Astrocyte (in vitro differentiated cells and primary cell): ENCODE measurements at places on chromosomes 13 and 19.

DNA sequence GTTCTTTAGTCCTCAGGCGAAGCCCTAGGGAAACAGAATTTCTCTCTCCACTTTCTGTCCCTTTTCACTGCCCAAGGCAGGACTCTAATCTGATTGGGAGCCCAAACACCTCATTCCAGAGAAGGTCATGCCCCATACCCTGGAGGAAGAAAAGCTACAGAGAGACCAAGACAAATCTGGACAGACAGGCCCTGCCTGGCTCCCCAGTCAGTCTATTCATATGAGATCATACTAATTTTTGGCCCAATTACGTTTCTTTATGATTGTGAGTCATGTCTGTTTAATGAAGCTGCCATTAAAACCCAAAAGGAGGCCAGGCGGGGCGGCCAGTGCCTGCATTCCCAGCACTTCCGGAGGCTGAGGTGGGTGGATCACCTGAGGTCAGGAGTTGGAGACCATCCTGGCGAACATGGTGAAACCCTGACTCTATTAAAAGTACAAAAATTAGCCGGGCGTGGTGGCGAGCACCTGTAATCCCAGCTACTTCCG is 3.3 kb upstream of the AP3D1 start:
- H3K4me3 ChIP-seq: no peak overlapping the region
- peaks cover 11% of the 10 kb centered on the region for H3K4me1 ChIP-seq
- H3K27me3 ChIP-seq: no peaks in the 10 kb centered on the region
- peak; percentile 68 for DNase-seq
- H3K36me3 ChIP-seq: no peaks in the 10 kb centered on the region
- H3K27ac ChIP-seq: peak overlapping the region; percentile 48

GRCh38 chr19:46349311-46349993 is 2.6 kb downstream of the PPP5C start:
- no peak overlapping the region for H3K27ac ChIP-seq
- no peak for DNase-seq
- H3K27me3 ChIP-seq: no peaks in the 10 kb centered on the region
- H3K36me3 ChIP-seq: peaks cover 8% of the 10 kb centered on the region
- H3K4me3 ChIP-seq: no peak overlapping the region

GRCh38 chr13:26327940-26328725 is 74.2 kb downstream of the CDK8 start:
- no peak overlapping the region for H3K4me3 ChIP-seq
- H3K27ac ChIP-seq: no peak overlapping the region
- H3K4me1 ChIP-seq: peaks cover 9% of the 10 kb centered on the region
- DNase-seq: peak; percentile 36
- no peaks in the 10 kb centered on the region for H3K36me3 ChIP-seq

DNA sequence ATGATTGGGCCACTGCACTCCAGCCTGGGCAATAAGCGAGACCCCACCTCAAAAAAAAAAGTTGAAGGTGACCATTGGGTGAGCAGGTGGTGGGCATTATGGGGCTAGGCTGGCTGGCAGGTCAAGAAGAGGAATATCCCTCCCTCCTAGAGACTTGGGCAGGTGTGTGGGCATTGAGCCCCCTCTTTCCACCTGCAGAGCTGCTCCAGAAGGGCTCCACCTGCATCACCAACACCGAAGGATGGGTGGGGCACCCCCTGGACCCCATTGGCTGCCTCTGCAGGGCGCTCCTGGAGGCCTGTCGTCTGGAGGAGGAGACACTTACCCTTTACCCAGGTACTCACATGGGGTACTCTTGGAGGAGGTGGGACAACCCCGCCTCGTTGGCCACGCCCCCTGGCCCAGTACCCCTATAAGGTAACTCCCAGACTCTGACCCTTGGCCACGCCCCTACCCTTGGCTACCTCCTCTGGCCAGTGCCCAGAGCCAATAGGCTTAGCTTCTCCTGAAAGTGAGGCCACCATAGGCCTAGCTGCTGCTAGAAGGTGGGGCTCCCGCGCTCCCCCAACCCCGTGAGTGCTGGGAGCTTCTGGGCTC is 21.9 kb downstream of the ZSWIM4 start:
- H3K36me3 ChIP-seq: peaks cover 4% of the 10 kb centered on the region

- peaks cover 9% of the 10 kb centered on the region for H3K4me1 ChIP-seq
- H3K36me3 ChIP-seq: no peaks in the 10 kb centered on the region
- no peak overlapping the region for H3K27ac ChIP-seq
These were observed 60.3 kb downstream of the IRS2 start for GRCh38 chr13:109725995-109726637.

- H3K4me1 ChIP-seq: peaks cover 11% of the 10 kb centered on the region
- no peaks in the 10 kb centered on the region for H3K27me3 ChIP-seq
- H3K36me3 ChIP-seq: no peaks in the 10 kb centered on the region
- DNase-seq: peak; percentile 80
- H3K27ac ChIP-seq: no peak overlapping the region
- no peak overlapping the region for H3K4me3 ChIP-seq
These were observed 521.5 kb downstream of the SLITRK6 start for GRCh38 chr13:85277748-85278147.

DNA sequence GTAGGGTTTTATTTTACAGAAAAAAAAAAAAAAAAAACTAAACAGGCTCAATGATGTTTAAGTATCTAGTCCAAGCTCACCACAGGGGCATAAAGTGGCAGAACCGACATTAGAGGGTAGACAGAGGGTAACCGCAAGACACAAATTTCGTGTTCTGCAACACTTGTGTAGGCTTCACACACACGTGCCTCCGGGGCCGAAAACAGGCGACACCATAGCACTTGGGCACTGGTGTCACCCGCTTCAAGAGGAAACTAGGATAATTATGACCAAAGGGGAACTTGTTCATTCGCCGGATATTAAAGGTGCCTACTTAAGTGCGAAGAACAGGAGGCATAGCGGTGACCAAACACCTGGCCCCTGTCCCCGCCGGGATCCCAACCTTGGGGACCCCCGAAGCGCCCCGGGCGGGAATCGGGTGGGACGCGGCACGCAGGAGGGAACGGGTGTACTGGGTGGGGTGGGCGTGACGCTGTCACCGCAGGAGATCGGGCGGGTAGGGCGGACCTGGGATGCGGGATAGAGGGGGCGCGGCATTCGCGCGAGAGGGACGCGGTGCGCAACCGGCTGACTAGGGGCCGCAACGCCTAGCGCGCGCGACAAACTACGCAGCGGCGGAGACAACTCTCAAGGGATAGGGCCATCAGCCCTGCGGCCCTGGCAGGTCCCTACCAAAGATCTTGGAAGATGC is 558 bp downstream of the MZT1 start:
- H3K4me1 ChIP-seq: peaks cover 3% of the 10 kb centered on the region
- peak overlapping the region; percentile 75 for H3K27ac ChIP-seq

DNA sequence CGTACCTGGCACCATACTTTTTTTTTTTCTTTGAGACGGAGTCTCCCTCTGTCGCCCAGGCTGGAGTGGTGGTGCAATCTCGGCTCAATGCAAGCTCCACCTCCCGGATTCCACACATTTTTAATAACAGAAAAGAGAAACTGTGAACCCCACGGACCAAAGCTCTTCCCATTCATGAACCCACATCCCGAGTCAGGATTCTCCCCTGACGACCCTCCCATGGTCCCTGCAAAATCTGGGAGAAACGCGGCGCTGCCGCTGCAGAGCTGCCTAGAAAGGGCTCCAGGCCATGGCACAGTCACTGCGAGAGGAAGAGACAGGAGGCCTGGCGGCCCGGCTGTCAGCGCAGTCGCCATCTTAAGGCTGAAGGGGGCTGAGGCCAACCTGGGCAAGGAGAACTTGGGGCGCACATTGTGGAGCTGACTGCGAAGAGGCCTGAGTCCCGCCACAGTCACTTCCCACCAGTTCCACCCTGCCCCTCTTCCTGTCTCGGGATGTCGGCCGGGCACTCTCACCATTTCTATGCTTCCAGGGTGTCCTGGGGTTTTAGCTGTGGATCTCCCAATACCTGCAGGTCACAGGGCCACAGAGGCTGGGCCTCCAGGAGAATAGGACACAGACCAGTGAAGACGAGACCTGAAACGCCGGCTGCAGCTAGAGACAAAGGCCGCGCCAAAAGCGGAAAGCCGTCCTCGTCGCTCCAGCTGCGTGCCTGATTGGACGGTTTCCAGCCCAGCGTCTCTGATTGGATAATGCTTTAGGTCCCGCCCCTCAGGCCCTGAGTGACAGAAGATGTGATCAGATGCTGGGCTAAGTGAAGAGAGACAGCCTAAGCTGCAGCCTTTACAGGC is 71.0 kb downstream of the ZNF486 start:
- H3K27ac ChIP-seq: peak overlapping the region; percentile 51
- no peaks in the 10 kb centered on the region for H3K36me3 ChIP-seq
- H3K4me3 ChIP-seq: peak overlapping the region; percentile 87
- H3K27me3 ChIP-seq: no peaks in the 10 kb centered on the region
- peak; percentile 80 for DNase-seq
- no peaks in the 10 kb centered on the region for H3K4me1 ChIP-seq

- no peaks in the 10 kb centered on the region for H3K4me1 ChIP-seq
- no peak overlapping the region for H3K4me3 ChIP-seq
- H3K27ac ChIP-seq: no peak overlapping the region
- H3K27me3 ChIP-seq: no peaks in the 10 kb centered on the region
- no peaks in the 10 kb centered on the region for H3K36me3 ChIP-seq
- no peak for DNase-seq
These were observed 52.7 kb downstream of the TRPM4 start for GRCh38 chr19:49210108-49210900.

GRCh38 chr13:100658363-100658762 is 16.2 kb downstream of the TMTC4 start:
- no peak for DNase-seq
- H3K27ac ChIP-seq: no peak overlapping the region
- no peaks in the 10 kb centered on the region for H3K27me3 ChIP-seq
- H3K4me3 ChIP-seq: no peak overlapping the region
- H3K4me1 ChIP-seq: no peaks in the 10 kb centered on the region
- peaks cover 17% of the 10 kb centered on the region for H3K36me3 ChIP-seq

GRCh38 chr13:112658808-112659207 is 31.0 kb upstream of the ATP11A start:
- no peak for DNase-seq
- no peaks in the 10 kb centered on the region for H3K4me1 ChIP-seq
- no peaks in the 10 kb centered on the region for H3K27me3 ChIP-seq
- H3K4me3 ChIP-seq: no peak overlapping the region
- peak overlapping the region; percentile 52 for H3K27ac ChIP-seq

GRCh38 chr13:33610438-33611120 is 207.4 kb upstream of the RFC3 start:
- peak overlapping the region; percentile 47 for H3K4me3 ChIP-seq
- peak overlapping the region; percentile 17 for H3K27ac ChIP-seq
- H3K27me3 ChIP-seq: no peaks in the 10 kb centered on the region
- peaks cover 16% of the 10 kb centered on the region for H3K4me1 ChIP-seq

GRCh38 chr19:383922-384798 is 24.8 kb downstream of the C2CD4C start:
- no peaks in the 10 kb centered on the region for H3K36me3 ChIP-seq
- H3K4me3 ChIP-seq: no peak overlapping the region
- H3K27ac ChIP-seq: no peak overlapping the region
- peaks cover 5% of the 10 kb centered on the region for H3K27me3 ChIP-seq
- H3K4me1 ChIP-seq: peaks cover 4% of the 10 kb centered on the region

DNA sequence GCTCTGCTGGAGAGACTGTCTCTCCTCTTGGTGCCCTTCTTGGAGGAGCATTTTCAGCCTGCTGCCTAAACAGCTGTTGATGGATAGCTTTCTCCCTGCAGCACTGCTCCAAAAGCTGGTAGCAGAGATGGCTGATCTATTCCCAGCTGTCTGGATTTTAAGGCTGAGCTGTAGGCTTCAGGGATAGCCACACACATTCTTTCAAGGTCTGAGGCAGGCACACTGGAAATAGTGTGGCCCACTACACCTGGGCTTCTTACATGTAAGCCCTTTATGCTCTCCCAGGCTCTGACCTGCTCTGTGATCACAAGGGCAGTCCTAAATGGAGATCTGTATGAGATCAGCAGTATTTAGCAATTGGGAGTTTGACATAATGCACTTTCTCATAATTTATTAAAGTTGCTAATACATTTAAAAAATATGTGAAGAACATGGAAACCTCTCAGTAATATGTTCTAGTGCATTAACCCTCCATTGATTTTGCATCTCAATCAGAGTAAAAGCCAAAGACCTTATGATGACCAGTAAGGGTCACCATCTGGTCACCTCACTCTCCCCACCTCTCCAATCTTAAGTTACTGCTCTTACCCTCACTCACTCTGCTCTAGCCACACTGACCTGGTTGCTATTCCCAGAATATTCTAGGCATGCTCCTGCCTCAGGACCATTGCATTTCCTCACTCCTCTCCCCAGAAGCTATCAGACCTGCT is 91.6 kb downstream of the MBNL2 start:
- H3K27ac ChIP-seq: no peak overlapping the region
- H3K36me3 ChIP-seq: no peaks in the 10 kb centered on the region
- no peaks in the 10 kb centered on the region for H3K27me3 ChIP-seq
- no peak for DNase-seq
- peaks cover 12% of the 10 kb centered on the region for H3K4me1 ChIP-seq
- no peak overlapping the region for H3K4me3 ChIP-seq

GRCh38 chr13:30796631-30797601 is 61.6 kb downstream of the ALOX5AP start:
- no peaks in the 10 kb centered on the region for H3K27me3 ChIP-seq
- peak; percentile 78 for DNase-seq
- peaks cover 58% of the 10 kb centered on the region for H3K4me1 ChIP-seq

- no peak overlapping the region for H3K4me3 ChIP-seq
- peaks cover 5% of the 10 kb centered on the region for H3K4me1 ChIP-seq
- H3K27me3 ChIP-seq: no peaks in the 10 kb centered on the region
- H3K36me3 ChIP-seq: no peaks in the 10 kb centered on the region
- DNase-seq: no peak
These were observed 539.6 kb upstream of the SLITRK5 start for GRCh38 chr13:87131611-87132010.

GRCh38 chr13:72400856-72401255 is 326.6 kb downstream of the MZT1 start:
- peaks cover 4% of the 10 kb centered on the region for H3K4me1 ChIP-seq
- no peaks in the 10 kb centered on the region for H3K27me3 ChIP-seq
- no peak overlapping the region for H3K4me3 ChIP-seq

DNA sequence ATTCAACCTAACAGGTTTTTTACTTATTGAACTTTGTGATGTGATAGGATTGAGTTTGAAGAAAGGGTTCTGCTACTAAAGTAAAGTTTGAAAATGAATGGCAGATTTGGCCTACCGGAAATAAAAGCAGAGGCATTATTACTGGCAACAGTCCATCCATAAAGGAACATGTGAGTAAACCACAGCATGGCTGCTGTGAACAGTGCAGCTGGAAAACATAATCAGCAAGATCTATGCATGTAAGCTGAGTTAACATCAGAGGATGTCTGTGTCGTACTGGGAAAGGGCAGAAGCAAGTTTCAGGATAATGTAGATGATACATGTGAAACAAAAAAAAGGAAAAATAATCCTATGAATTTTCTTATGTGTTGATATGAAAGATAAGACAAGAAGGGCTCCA is 87.6 kb downstream of the CYSLTR2 start:
- no peaks in the 10 kb centered on the region for H3K36me3 ChIP-seq
- peak; percentile 43 for DNase-seq
- no peaks in the 10 kb centered on the region for H3K4me1 ChIP-seq
- H3K27me3 ChIP-seq: peaks cover 3% of the 10 kb centered on the region
- H3K4me3 ChIP-seq: no peak overlapping the region
- no peak overlapping the region for H3K27ac ChIP-seq
